ENCODE measurements at places on chromosomes 2 and 18.

DNA sequence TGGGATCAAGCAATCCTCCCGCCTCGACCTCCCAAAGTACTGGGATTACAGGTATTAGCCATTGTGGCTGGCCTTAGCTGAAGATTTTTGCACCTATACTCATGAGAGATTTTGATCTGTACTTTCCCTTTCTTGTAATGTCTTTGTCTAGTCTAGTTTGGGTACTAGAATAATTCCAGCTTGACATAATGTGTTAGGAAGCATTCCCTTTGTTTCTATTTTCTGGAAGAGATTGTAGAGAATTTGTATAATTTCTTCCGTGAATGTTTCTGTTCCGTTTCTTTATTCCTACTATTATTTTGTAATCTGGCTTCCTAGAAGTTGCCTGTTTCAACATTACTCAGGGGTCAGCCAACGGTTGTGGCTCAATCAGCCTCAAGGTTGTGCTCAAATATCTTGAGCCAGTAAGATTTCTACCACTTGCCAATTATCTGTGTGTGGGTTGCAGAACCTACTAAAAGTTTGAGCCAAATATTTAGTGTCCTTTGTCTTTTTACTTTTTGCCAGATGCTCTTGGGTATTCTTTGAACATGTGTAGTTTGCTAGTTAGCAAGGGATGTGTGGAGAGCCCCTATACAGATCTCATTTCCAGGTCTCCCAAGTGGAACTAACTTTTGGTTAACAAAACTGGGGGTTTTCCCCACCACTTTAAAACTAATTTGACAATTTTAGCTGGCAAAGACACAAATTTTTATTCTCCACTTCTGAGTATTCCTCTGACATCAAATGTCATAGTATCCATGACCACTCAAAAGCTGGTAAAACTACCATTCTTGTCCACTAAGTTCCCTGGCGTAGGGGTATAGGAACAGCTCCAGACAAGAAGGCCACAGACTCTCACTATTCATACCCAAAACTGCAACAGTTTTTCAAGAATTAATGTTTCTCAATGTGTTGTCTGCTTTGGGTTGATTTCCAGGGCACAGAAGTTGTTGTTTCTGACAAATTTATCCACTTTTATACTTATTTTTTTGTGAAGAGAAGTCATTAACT is 42.8 kb upstream of the BAZ2B start:
- DNase-seq: no peak

- peak; percentile 31 for DNase-seq
Measured at GRCh38 chr2:57906152-57906732, 140.4 kb upstream of the VRK2 start.

- no peak for DNase-seq
Measured at GRCh38 chr2:173034143-173034542, 41.5 kb upstream of the MAP3K20 start.

DNA sequence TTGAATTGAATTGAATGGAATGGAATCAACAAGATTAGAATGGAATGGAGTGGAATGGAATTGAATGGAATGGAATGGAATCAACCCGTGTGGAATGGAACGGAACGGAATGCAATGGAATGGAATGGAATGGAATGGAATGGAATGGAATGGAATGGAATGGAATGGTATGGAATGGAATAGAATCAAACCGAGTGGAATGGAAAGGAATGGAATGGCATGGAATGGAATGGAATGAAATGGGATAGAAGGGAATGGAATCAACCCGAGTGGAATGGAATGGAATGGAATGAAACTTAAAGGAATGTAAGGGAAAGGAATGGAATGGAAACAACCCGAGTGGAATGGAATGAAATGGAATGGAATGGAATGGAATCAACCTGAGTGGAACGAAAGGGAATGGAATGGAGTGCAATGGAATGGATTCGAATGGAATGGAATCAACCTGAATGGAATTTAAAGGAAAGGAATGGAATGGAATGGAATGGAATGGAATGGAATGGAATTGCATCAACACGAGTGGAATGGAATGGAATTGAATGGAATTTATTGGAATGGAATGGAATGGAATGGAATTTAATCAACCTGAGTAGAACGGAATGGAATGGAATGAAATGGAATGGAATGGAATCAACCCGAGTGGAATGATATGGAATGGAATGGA is 1146.6 kb downstream of the RPIA start:
- DNase-seq: no peak

DNA sequence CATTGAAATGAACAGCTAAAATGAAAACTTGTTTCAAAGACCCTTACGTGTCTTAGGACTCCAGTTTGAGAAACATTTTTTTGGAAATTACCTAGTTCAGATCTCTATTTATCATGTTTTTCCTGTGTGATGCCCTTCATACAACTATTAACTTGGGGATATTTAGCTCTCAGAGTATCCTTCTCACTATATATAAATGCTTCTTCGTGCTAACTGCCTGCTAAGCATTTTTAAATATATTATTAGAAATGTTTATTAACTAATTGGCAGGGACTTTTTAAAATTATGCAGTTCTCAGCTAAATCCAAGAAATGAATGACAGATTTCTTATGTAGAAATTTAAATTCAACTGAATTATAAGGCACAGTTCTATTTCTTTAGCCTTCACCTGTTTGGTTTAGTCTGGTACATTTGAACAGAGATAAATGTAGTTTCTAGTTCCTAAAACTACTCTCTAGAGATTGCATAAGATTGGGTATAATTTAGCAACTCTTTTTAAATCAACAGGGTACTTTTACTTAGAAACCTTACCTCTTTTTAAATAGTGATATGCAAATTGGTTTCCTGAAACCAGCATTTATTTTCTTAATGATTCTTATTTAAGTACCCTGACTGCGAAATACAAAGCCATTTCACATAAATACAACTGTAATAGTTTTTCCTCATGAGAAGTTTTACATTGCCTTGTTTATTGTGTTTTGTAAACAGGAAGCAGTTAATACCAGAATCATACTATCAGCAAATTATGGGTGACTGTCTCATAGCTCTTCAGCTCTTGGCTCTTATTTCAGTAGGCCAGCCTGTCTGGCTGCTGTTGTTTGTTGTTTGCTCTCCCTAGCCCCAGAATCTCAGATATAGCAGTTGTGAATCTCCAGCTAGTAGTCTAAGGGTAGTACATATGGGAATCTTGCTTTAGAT is 140.7 kb downstream of the PTRHD1 start:
- no peak for DNase-seq
